ENCODE measurements at places on chromosomes 11 and 22.
A peak's percentile ranks its signal among the peaks of the same experiment; 100 is the strongest.

GRCh38 chr11:35145271-35145670, 6.3 kb downstream of the CD44 start:
- no peak for DNase-seq

DNA sequence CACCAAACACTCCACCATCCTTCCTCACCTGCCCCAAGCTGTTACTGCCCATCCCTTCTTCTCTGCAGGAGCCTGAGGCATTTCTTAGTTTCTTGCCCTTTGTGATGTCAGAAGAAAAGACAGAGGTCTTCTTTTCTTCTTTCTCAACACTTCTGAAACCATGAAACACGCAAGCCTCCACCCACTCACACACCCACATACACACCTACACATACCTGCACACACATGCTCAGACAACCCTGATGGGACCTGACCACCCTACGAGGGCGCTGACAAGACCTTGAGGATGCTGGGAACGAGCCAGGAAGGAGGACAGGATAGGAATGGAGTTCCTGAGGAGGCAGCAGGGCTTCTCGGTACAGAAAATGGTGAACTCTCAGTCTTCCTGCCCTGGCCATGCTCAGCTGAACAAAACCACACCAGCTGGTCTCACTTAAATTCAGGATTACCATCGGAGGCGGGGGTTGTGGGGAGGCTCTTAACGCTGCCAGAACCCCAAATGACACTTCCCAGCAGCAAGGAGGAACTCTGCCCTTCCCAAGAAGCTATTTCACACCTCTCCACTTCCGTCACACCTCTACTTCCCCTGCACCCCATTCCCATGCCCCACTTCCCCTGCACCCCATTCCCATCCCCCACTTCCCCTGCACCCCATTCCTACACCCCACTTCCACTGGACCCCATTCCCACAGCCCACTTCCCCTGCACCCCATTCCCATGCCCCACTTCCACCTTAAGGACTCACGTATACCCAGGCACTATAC, 41.0 kb downstream of the CSF2RB start:
- no peak for DNase-seq

DNA sequence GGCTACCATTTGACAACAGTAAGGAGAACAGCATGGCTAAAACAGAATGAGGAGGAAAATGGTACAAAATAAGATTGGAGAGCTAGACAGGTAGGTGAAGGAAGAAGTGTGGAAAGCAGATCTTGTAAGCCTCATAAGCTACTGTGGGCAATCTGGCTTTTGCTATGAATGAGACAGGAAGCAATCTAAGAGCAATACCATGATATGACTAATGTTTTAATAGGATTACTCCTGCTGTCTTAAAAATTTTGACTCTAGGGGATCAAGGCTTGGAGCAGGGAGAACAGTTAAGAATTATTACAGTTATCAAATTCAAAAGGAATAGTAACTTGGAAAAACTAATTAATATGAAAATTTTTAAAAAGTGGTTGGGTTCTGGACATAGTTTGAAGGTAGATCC, 1166.0 kb upstream of the CCDC90B start:
- DNase-seq, result no peak

- no peak for DNase-seq
These were observed 7.3 kb downstream of the TRIM34 start for GRCh38 chr11:5631969-5632635.

- DNase-seq, result no peak
These were observed 1394.7 kb downstream of the BRD1 start for GRCh38 chr22:48432781-48433518.

DNA sequence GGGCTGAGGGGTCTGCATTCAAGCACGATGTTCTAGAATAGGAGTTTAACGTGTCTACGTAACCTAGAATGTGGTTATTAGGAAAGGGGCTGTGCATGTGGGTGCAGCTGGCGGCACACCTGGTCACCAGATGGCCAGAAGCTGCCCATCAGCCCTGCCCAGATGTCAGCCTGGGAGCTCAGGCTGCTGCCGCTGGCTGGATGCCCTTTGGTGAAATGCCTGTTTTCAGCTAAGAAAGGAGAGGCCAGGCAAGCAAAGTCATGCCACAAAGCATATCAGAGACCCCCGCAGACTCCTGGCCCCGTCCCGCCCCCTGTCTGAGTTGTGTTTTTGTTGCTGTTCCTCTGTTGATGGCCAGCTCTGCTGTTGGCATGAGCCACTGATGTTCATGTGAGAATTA, 11.3 kb upstream of the ADORA2A start:
- DNase-seq, result no peak

- no peak for DNase-seq
These were observed 28.6 kb downstream of the APOL5 start for GRCh38 chr22:35746248-35746647.

GRCh38 chr11:62012832-62013461, 45.5 kb upstream of the FTH1 start:
- DNase-seq, result no peak

DNA sequence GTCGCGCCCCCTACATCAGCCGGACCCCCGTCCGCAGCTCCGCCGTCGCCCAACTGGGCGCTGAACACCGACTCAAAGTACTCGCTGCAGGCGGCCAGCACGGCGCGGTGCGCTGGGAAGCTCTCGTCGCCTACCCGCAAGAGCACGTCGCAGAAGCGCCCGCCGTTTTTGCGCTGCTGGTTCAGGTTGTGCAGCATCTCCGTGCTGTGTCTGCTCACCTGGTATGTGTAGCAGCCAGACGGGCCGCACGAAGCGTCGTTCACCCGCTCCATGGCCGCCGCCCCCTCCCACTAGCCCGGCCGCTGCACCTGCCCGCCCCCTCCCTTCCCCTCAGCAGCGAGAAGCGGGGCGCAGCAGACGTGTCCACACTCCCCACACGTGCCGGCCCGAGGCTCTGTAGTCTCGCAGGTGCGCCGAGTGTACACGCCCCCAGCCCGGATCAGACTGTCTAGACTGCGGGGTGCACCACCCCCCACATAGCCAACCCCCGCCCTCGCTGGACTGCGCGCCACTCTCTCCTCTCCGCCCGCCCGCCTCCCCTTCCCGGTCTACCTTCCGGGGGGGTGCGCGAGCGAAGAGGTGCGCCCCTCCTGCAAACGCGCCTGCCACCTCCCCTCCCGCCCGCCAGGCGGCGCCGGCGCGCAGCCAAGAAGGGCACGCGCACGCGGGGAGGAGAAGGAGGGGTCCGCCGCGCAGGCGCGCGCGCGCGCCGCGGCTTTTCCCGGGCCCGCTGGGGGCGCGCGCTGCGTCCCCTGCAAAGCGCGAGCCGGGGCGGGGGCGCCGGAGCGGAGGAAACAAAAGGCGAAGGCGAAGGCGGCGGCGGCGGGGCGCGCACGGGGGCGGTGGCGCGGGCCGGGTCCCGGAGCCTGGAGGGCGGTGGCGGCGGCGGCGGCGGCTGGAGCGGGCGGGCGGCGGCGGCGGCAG, 553 bp downstream of the PATZ1 start:
- DNase-seq, result peak; percentile 75

- no peak for DNase-seq
These were observed 17.6 kb downstream of the DGAT2 start for GRCh38 chr11:75786101-75786736.

GRCh38 chr22:49185312-49185969, 642.2 kb downstream of the BRD1 start:
- no peak for DNase-seq

DNA sequence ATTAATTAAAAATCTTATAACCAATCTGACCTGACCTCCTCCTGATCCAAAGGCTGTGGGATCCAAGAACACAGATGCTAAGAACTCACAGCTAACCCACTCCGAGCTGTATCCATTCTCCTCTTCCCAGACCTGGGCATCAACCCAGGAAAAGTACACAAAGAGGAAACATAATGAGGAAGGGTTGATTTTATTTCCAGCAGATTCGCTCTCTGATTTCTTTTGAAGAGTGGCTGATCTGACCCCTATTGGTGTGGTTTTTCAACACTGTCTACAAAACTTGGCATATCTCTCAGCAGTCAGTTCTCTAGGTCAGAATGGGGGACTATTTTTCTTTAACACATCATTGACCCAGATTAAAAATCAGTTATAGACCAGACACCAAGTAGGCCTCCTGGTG, 201.9 kb upstream of the UBASH3B start:
- no peak for DNase-seq

DNA sequence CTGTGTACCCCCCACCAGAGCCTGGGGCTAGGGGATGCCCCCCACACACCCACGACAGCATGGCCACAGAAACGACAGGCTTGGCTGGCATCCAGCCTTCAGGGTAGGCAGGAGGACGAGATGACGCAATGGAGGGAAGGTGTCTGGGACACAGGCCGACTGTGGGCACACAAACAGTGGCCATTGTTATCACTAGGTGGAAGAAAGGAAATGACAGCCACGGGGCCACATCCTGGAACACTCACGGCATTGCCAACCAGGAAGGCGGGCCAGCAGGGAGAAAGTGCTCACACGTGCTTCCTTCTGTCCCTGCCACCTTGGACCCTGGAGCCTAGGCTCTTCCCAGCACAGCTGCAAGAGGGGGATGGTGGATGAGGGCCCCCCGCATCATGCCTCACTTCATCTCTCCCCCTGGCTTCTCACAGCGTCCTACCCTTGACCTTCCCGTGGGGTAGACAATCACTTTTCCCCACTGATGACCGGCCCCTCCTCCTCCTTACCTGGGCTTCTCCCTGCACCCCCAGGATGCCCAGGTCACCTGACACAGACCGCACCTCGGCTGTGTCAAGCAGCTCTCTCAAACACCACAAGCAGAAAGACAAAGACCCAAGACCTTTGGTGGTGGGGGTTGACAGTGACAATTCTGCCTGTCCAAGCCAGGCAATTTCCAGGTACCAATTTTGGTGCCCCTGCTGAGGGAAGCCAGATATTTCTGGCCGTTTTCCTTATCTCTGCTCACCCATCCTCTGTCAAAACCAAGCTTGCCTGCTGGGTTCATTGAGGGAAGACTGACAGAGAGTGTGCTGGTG, 8.6 kb downstream of the PLA2G6 start:
- peak; percentile 46 for DNase-seq

- DNase-seq, result no peak
These were observed 12.9 kb downstream of the PHLDA2 start for GRCh38 chr11:2916114-2916891.

GRCh38 chr11:33944693-33945424, 53.0 kb upstream of the LMO2 start:
- DNase-seq, result no peak

GRCh38 chr22:27803841-27804415, 2.4 kb upstream of the MN1 start:
- no peak for DNase-seq

- no peak for DNase-seq
These were observed 178.6 kb downstream of the TENM4 start for GRCh38 chr11:79262221-79262620.

- no peak for DNase-seq
These were observed 10.1 kb upstream of the OR4A15 start for GRCh38 chr11:55357560-55358184.

DNA sequence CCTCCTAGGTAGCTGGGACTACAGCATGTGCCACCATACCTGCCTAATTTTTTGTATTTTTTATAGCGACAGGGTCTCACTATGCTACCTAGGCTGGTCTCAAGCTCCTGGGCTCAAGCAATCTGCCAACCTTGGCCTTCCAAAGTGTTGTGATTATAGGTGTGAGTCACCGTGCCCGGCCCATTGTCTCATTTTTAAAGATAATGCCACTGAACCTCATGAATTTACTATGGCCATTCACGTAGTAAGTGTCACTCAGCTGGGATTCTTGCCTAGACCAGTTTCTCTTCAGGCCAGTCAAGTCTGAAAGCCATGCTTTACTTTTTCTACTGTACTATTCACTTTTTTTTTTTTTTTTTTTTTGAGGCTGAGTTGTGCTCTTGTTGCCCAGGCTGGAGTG, 22.4 kb downstream of the DEPDC5 start:
- no peak for DNase-seq

GRCh38 chr22:42686756-42687491, 33.7 kb downstream of the A4GALT start:
- DNase-seq, result no peak

DNA sequence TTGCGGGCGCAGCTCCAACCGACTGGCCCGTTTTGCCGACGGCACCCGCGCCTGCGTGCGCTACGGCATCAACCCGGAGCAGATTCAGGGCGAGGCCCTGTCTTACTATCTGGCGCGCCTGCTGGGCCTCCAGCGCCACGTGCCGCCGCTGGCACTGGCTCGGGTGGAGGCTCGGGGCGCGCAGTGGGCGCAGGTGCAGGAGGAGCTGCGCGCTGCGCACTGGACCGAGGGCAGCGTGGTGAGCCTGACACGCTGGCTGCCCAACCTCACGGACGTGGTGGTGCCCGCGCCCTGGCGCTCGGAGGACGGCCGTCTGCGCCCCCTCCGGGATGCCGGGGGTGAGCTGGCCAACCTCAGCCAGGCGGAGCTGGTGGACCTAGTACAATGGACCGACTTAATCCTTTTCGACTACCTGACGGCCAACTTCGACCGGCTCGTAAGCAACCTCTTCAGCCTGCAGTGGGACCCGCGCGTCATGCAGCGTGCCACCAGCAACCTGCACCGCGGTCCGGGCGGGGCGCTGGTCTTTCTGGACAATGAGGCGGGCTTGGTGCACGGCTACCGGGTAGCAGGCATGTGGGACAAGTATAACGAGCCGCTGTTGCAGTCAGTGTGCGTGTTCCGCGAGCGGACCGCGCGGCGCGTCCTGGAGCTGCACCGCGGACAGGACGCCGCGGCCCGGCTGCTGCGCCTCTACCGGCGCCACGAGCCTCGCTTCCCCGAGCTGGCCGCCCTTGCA, 1.0 kb downstream of the FJX1 start:
- DNase-seq, result no peak

- DNase-seq, result no peak
These were observed 89.2 kb downstream of the GALNT18 start for GRCh38 chr11:11532574-11532973.

- no peak for DNase-seq
These were observed 6.6 kb downstream of the PLEKHB1 start for GRCh38 chr11:73652856-73653559.

DNA sequence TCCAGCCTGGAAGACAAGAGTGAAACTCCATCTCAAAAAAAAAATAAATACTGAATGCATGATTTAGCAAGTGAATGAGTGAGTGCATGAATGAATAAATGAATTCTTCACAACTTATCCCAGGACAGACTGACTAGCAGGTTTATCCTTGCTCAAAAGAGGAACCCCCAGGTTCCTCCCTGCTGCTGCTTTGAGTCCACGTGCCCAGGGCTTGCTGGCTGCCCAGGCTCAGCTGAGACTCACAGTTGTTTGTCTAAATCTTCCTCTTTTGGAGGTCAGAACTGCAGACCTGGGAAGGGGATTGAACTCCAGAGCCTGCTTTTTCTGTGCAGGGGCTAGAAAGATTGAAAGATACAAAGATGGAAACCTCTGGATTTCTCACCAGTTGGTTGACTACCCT, 117.4 kb upstream of the TMEM45B start:
- no peak for DNase-seq

GRCh38 chr11:104525416-104525815, 361.5 kb upstream of the PDGFD start:
- no peak for DNase-seq

GRCh38 chr11:12150831-12151382, 40.5 kb downstream of the MICAL2 start:
- no peak for DNase-seq

- no peak for DNase-seq
These were observed 238.3 kb upstream of the SESN3 start for GRCh38 chr11:95469258-95469657.

- no peak for DNase-seq
These were observed 380.0 kb upstream of the CCDC90B start for GRCh38 chr11:83666149-83666548.

- no peak for DNase-seq
These were observed 3.5 kb upstream of the PIK3C2A start for GRCh38 chr11:17211286-17211685.

- no peak for DNase-seq
These were observed 41.2 kb downstream of the MAML2 start for GRCh38 chr11:96301818-96302217.

- DNase-seq, result no peak
These were observed 17.8 kb downstream of the PI4KA start for GRCh38 chr22:20840646-20841371.
